Small intestine (tissue), 16 donors: ENCODE measurements at places on chromosomes 7 and 10.

- DNase-seq = no peak
These were observed 57.0 kb upstream of the OPN4 start for GRCh38 chr10:86597306-86597705.

- no peak for DNase-seq
These were observed 416.9 kb downstream of the THSD7A start for GRCh38 chr7:11415101-11415500.

- DNase-seq = no peak
These were observed 384.4 kb downstream of the TCERG1L start for GRCh38 chr10:130927157-130927556.

GRCh38 chr10:124612611-124613498 is 131.3 kb downstream of the FAM53B start:
- peak; percentile 42 for DNase-seq

DNA sequence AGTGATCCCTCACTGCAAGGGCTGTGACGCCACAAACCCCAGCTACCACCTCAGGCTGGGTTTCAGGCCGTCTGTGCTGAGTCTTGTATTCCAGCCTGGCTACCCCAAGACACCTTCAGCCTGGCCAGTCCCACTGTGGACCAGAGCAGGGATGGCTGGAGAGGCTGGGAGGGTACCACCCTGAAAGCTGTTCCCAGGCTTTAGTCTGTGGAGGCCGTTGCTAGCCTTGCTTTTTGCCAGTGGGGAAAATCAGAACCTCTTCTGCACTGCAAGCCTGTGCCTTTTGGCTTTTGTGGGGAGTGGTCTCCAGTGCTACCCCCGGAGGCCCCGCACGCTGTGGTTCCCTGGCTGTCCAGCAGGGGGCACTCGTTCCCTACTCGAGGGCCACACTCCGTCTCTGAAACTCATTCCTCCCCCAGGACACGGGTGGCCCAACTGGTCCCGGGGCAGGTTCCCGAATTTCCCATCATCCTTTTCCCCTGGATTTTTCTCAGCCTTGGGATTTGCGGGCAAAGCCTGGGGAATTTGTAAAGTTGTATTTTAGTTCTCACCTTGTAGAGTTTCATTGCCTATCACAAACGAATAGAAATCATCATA is 128.4 kb upstream of the BTBD16 start:
- DNase-seq = peak; percentile 39

- no peak for DNase-seq
These were observed 382.5 kb upstream of the KIAA1217 start for GRCh38 chr10:23826421-23826820.

GRCh38 chr7:139679731-139680594 is 97.8 kb downstream of the HIPK2 start:
- DNase-seq = no peak

DNA sequence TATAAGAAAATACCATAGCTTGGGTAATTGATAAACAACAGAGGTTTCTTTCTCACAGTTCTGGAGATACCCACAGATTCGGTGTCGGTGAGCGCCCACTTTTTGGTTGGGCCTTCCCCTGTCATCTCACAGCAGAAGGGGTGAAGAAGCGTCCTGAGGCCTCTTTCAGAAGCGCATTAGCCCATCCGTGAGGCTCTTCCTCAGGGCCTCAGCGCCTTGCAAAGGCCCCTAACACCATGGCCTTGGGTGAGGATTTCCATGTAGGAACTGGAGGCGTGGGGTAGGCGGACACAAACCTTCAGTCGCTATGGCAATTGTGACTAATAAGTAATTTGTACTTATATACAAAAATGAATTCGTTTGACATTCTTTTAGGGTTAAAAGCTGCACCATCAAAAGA is 316.0 kb downstream of the PTPRN2 start:
- no peak for DNase-seq

GRCh38 chr7:6294839-6295238 is 22.4 kb upstream of the CYTH3 start:
- no peak for DNase-seq

DNA sequence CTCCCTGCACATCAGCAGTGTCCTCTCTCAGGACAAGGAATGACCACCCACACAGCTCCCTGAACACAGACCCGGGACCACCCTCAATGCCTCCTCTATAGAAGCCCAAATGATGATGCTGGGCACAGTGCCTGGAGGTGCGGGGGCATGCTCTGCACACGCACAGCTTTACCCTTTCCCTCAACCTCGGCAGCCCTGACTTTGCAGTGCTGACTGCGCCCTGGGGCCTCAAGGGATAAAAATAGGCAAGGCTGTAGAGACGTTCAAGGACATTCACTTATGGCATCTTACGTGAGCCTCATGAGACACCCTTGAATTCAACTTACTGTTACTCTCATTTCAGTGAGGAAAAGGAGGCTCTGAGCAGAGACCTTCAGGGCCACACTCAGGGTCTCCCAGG is 521.6 kb upstream of the MGMT start:
- DNase-seq = no peak

GRCh38 chr10:100153239-100153825 is 32.5 kb downstream of the ERLIN1 start:
- DNase-seq = peak; percentile 26

GRCh38 chr10:22444219-22444788 is 99.0 kb downstream of the SPAG6 start:
- DNase-seq = no peak

GRCh38 chr10:88150339-88150738 is 286.9 kb downstream of the PTEN start:
- no peak for DNase-seq

DNA sequence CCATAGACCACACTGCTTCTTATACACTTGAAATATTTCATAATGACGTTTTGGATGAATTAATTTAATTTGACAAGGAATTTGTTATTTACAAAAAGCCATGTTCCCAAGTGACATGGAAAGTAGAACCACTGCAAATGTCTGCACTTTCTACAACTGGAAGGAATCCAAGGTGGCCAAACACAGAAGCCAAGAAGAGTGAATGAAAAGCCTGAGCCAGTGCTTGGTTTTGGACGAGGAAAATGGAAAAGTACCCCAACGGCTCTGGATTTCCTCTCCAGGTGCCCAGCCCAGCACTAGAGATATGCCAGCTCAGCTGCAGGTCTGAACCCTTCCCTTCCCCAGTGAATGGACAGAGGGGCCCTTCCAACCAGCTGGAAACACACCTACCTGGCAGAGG is 279.4 kb downstream of the TNS3 start:
- no peak for DNase-seq

GRCh38 chr10:79101560-79102497 is 33.1 kb downstream of the ZMIZ1 start:
- peak; percentile 54 for DNase-seq

DNA sequence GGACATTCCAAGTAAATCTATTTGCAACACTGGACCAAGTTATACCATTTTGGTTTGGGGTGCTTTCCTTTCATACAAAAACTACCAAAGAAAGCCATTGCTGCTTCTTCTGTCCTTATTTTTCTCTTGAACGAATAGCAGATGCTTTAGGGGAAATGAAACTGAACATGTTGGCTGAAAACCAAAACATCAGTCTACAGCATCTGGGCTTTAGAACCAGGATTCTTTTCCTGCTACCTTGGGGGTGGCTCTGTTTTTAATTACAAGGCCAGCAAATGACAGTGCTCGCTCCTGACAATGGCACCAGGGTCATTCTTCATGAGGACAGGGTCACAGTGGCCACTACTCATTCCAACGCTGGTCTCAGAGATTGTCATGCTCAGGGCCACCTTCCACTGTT is 80.3 kb downstream of the WDR11 start:
- DNase-seq = no peak

DNA sequence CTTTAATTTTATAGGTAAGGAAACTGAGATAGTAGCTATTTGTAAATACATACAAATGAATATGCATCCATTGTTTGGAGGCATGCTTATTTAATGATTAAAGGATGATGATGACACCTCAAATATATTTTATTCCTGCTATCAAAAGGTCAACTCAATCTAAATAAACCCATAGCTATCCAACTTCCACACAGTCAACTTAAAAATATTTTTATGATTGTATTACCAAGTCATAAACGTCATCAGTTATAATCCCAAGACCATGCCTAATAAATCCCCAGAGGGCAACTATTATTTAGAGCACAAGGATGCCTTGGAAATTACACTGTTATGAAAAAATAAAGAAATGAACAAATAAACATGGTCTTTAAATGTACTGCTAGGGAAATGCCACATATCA is 102.1 kb downstream of the MPP7 start:
- no peak for DNase-seq

- no peak for DNase-seq
These were observed 55.5 kb downstream of the CNTNAP2 start for GRCh38 chr7:146172112-146172511.

- no peak for DNase-seq
These were observed 1.0 kb downstream of the PSMC2 start for GRCh38 chr7:103348452-103348851.

DNA sequence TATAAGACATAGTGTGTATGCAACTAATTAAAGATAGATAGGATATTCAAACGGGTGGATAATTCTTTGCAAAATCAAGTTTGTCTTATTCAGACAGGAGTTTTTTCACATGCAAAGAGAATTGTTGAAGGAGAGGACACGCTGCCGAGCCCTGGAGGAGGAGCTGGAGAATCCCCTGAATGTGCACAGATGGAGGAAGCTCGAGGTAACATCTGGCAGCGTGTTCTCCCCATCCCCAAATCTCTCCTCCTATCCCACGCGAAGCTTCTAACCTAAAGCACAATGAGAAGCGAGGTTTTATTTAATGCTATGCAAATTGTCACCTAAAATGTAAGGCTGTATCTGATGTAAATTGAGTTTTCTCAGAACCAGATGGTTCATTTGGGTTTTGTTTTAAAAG is 50.0 kb downstream of the CFAP58 start:
- no peak for DNase-seq

DNA sequence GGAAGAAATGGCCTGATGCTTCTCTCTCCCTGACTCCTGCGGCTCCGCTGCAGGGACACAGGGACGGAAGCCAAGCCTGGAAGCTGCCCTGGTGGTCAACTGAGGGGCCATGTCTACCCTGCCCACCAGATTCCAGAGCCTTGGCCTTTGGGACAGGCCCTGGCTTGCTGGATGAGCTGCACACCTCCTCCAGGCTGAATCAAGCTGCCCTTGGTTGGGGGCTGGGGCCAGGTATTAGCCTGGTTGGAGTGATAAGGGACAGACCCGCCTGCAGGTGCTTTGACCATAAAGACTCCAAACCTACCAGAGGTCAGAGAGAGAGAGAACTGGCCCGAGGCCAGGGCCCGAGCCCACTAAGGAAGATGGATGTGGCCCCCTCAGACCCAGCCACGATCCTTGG is 30.1 kb downstream of the CRHR2 start:
- DNase-seq = no peak

DNA sequence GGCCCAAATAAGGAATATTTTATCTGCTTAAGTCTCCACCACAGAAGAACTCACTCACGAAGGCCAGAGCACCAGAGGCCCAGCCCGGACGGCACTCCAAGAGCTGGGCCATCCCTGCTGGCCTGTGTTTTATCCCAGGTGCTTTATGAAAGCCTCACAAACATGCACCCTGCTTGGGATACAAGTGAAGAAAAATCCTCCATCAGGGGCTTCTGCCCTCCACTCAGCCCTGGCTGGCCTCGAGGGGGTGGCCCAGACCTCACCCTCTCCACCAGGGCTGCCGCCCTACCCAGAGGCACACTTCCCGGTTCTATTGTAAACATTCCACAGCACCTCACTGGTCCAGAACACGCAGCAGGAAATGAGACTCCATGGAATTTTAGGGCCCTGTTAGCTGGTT is 19.8 kb upstream of the DNAAF5 start:
- no peak for DNase-seq

- DNase-seq = no peak
These were observed 9.2 kb downstream of the ZNF775 start for GRCh38 chr7:150388306-150388705.

DNA sequence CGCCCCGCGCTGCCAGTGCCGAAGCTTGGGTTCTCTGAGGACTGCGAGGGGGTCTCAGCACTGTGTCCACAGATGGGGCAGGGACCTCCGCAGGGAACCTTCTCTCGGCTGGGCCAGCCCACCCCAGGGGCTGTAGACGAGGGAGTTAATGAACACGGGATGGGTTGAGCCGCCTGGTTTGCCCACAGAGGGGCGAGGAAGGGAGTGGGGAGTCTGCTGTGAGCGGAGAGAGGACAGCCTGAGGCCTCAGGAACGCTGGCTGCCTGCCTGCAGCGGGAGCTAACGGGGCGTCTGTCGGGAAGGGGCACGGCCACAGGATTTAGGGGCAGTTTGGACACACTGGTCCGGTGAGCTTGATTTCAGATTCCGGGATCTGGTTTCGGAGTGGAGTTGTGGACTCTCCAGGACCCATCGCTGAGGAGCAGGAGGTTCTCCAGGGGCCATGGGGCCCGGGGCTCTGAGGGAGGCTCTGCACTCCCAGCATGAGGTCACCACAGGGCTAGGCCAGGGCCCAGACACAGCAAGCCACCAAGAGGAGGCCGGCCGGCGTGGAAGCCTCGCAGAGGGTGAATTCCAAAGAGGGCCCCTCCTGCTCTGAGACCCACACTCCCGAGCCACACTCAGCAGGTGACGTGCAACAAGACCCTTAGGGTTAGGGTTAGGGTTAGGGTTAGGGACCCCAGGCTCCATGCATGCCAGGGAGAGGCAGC is 19.0 kb upstream of the FAM20C start:
- no peak for DNase-seq

DNA sequence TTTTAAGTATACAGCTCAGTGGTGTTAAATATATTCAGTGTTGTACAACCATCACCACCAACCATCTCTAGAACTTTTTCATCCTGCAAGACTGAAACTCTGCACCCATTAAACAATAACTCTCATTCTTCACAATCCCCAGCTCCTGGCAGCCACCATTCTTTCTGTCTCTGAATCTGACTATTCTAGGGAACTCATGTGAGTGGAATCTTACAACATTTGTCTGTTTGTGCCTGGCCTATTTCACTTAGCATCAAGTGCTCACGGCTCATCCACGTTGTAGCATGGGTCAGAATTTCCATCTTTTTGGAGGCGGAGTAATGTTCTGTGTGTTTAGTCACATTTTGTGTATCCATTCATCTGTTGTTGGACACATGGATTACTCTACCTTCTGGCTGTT is 40.8 kb upstream of the PFKFB3 start:
- no peak for DNase-seq

DNA sequence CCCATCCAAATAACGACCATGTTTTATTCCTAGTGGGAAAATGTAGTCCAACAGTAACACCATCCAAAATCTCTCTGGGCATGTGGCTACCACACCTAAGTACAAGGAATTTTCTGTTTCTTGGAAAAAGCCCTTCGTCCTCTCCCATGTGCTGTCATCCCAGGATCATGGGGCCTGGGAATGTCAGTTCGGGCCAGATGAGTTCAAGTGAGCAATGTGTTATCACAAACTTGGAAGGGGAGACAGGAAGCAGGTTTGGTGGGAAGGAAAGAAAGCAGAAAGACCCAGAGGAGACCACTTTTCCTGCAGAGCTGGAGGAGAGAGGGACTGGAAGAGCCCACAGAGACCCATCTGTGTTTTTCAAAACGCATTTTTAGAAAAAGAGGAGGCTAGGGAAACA is 110.8 kb downstream of the PLXNA4 start:
- DNase-seq = no peak

- DNase-seq = no peak
These were observed 169.3 kb upstream of the TCERG1L start for GRCh38 chr10:131480861-131481260.
